ENCODE measurements at places on chromosomes 3 and 15.

GRCh38 chr15:80006946-80007345 lies 36.0 kb upstream of the BCL2A1 start:
- DNase-seq: no peak

- DNase-seq: peak; percentile 62
Measured at GRCh38 chr15:85858586-85859375, 64.1 kb upstream of the KLHL25 start.

- no peak for DNase-seq
Measured at GRCh38 chr3:97838393-97838792, 16.6 kb downstream of the CRYBG3 start.

DNA sequence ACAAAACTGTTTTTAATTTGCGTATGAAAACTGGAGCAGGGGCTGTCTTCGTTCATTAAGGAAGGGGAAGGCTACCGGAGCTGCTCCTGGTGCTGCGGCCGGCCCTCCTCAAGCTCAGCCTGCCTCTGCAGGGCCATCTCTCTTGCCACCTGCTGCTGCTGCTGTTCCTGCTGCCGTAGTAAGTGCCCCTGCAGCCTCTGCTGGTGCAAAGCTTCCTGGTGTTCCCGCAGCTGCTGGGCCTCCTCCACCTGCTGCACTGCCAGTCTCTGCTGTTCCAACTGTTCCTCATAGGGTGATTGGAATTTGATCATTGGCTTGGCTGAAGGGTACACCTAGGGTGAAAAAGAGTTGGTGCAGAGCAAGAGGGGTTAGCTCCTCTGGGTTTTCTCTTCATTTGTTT lies 66.0 kb downstream of the GOLIM4 start:
- DNase-seq: no peak

GRCh38 chr3:48546203-48546829 lies 10.3 kb downstream of the PFKFB4 start:
- DNase-seq: no peak

DNA sequence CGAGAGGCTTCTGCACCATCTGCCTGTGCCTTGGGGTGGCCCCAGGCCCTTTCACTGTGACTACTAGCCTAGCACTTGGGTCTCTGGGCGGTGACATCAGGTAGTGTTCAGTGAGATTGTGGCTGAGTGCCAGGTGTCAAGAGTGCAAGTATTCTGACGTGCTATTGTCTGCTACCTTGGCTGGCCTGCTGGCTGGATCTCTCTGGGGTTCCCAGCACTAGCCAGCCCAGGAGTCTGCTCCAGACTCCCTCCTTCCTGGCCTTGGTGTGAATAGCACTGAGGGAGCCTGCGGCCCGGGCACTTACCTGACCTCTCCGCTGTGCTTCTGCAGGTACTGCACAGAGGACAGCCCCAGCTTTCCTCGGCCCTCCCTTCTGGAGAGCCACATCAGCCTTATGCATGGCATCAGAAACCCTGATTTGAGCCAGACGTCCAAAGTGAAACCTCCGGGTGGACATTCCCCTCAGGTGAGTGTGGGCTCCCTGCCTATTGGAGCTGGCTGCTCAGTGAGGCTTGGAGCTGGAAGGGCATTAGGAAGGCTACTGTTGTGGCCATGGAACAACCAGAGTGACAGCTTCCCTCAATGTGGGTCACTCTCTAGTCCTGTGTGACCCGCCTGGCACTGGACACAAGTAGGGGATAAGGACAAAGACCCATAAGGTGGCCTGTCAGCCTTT lies 17.5 kb upstream of the ALPK3 start:
- no peak for DNase-seq

DNA sequence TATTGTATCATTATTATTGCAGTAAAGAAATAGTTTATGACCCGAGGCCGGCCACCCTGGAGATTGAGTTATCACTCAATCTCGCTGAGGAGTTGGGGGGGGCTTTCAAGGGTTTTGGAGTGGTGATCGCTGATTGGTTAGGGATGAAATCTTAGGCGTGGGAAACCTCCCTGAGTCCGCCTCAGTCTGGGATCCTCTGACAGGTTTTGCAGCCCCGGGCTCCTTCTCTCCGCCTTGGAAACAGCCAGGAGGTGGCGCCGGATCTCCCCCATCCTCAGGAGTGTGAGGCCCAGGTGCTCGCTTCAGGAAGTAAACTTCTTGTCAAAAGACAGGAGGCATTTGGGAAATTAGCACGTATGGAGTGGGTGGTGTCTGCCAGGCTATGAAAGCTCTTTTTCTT lies 41.1 kb upstream of the SEC61A1 start:
- no peak for DNase-seq

GRCh38 chr15:28124841-28125240 lies 25.7 kb upstream of the OCA2 start:
- no peak for DNase-seq

- no peak for DNase-seq
Measured at GRCh38 chr3:56926243-56926946, 124.6 kb upstream of the ARHGEF3 start.

DNA sequence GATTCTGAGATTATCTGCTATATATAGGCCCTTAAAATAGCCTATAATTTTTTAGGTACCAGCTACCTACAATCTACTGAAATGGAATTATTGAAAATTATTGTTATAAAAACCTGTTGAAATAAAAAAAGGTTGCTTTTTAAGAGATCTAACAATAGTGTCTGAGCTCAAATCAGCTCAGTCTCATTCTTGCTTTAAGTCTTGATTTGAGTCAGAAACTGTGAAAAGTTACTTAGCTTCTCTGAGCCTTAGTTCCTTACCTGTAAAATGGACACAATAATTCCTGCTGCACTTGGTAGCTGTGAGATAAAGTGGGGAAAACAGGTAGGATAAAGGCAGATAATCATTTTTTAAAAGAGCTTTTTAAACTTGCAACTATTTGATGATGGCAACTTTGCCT lies 118.8 kb upstream of the UBE2E2 start:
- DNase-seq: no peak

DNA sequence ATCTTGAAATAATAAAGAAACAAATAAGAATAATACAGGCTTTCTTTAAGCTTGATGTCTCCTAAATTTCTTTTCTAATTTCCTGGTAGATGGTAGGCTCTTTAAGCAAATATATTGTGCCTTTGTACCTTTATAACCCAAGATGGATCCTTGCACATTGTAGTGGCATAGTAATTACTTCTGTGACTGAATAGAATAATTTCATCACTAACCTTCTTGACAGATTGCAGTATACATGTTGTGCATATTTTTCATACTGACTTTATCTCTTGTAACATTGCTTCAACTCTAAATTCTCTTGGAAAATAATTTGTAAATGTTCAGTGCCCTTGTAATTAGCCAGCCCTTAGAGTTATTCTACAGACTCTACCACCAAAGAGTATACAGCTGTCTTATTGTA lies 1433.8 kb upstream of the GBE1 start:
- no peak for DNase-seq

DNA sequence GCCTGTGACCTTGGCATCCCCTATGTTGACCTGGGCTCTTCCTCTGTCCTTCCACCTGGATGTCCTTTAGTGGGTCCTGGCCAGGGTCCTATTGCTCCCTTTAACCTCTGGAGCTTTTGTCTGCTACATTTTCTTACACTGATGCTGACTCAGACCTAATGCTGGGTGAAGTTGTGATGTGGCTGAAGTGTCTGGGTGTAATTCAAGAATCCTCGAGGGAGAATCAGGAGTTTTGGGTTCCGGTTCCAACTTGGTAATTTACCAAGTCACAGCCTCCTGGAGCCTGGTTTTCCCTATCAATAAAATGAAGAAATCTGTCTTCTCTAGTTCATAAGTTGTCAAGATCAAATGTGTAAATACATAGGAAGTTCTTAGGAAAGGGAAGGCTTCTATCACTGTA lies 25.6 kb downstream of the CEP19 start:
- DNase-seq: no peak

GRCh38 chr3:63349583-63350573 lies 71.8 kb downstream of the SYNPR start:
- DNase-seq: no peak

GRCh38 chr15:70569091-70569713 lies 194.2 kb downstream of the UACA start:
- no peak for DNase-seq

DNA sequence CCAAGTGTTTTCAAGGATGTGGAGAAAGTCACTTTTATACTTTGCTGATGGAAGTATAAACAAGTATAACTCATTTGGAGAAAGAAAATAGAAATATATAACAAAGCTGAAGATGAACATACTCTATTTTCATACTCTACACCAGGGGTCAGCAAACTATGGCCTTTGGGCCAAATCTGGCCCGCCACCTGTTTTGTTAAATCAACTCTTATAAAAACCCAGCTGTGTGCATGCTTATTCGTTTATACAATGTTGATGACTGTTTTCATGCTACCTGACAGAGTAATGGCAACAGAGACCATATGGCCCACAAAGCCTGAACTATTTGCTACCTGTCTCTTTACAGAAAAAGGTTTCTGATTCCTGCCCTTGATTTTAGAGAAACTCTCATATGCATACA lies 124.0 kb downstream of the NR1D2 start:
- no peak for DNase-seq

- no peak for DNase-seq
Measured at GRCh38 chr15:72195101-72195511, 2.5 kb downstream of the GRAMD2A start.

DNA sequence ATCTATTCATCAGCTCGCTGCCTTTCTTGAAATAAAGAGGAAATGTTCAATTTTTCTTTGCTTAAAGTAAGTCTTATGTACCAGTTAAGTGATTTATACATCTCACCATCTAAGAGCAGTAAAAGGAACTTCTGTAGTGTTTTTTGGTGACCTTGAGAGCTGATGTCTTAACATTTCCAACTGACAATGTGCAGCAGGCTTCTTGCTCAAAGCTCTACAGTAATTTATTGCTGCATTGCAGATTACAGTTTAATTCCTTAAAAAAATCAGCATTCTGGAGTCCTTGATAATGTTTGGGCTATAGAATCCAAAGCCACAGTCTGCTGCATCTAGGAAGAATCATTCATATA lies 61.6 kb downstream of the DIPK2A start:
- no peak for DNase-seq
